ENCODE measurements at places on chromosomes 1 and 21. TPM values are rescaled to one million over a fixed set of nuclear protein-coding genes. Genes with fewer than 3 reads are reported as not detected.

The FAM131C gene
- not detected for total RNA-seq

The PPIAL4G gene
- total RNA-seq: 0.05 TPM

The COL16A1 gene
- total RNA-seq: 217 TPM

The SELE gene
- total RNA-seq: 6.6 TPM

The TTC39A gene
- 4.1 TPM for total RNA-seq

GRCh38 chr1:11649624-11650330 is 4.5 kb downstream of the FBXO2 start:
- DNase-seq: no peak

GRCh38 chr1:62006690-62007089 is 188.0 kb upstream of the L1TD1 start:
- no peak for DNase-seq

- no peak for DNase-seq
These were observed 51.5 kb downstream of the LUZP1 start for GRCh38 chr1:23116921-23117699.

DNA sequence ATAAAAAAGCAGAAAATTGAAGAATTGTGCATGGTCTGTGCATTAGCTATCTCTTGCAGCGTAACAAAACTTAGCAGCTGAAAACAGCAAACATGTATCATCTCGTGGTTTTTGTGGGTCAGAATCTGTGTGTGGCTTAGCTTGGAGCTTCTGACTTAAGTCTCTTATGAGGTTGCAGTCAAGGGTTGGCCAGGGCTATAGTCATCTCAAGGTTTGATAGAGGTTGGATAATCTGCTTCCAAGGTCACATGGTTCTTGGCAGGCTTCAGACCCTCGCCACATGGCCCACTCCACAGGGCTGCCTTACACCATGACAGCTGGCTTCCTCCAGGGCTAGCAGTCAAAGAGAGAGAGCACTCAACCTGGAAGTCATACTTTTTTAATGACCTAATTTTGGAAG is 35.9 kb downstream of the CNST start:
- DNase-seq: no peak

Data from urinary bladder (tissue), 4 donors.